ENCODE measurements at places on chromosomes 1 and 21.

- DNase-seq: no peak
Observed at GRCh38 chr21:16742131-16742641, 770.7 kb upstream of the CXADR start.

GRCh38 chr1:156122519-156123355, 8.2 kb downstream of the LMNA start:
- DNase-seq: peak; percentile 33

DNA sequence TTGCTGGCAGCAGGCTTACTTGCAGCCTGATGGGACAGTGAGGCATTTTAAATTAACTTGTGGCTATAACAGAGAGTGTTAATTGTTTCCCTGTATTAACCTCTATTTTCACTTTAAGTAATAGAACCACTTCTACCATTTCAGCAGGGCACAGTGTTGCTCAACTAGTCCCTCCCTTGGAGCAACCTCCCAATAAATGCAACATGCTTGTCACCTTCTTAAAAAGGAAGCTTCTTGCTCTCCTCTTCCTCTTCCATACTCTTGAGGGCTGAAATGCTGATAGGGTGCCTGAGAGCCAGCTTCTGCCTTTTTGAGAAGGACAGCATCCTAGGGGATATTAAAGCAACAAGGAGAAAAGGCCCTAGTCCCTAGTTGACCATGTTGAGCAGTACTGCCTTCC, 52.1 kb downstream of the C4BPA start:
- peak; percentile 76 for DNase-seq

GRCh38 chr1:201783058-201783457, 45.9 kb upstream of the IPO9 start:
- no peak for DNase-seq

- DNase-seq: no peak
Observed at GRCh38 chr1:109356915-109357314, 40.8 kb downstream of the SORT1 start.

DNA sequence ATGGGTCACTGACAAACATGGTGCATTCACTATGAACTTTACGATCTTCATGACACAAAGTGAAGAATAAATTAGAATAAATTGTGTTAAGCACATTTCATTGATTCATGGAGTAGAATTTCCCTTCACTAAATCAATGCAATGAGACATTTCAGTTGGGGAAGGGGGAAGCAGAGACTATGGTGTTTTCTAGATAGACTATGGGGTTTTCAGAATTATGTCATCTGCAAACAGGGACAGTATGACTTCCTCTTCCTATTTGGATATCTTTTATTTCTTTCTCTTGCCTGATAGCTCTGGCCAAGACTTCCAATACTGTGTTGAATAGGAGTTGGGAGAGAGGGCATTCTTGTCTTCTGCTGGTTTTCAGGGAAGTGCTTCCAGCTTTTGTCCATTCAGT, 80.0 kb upstream of the C1orf105 start:
- peak; percentile 84 for DNase-seq

DNA sequence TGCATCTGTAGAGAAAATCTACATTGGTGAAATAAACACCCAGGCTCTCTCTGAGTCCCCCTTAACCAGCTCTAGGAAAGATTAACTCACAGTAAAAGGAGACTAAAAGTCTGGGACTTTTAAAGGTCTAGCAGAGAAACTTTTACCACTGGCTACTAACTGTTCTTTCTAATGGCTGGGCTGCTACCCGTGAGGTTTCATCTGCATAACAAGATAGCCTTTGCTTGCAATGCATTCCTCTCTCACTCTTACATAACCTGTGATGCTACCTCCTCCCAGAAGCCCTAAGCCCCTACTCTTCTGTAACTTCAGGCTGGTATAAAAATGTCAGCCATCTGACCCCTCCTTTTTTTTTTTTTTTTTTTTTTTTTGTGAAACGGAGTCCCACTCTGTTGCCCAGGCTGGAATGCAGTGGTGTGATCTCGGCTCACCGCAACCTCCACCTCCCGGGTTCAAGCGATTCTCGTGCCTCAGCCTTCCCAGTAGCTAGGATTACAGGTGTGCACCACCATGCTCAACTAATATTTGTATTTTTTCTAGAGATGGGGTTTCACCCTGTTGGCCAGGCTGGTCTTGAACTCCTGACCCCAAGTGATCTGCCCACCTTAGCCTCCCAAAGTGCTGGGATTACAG, 344.2 kb downstream of the RGS7 start:
- no peak for DNase-seq

- no peak for DNase-seq
Observed at GRCh38 chr1:164991763-164992314, 364.7 kb downstream of the LMX1A start.

- DNase-seq: no peak
Observed at GRCh38 chr21:36265431-36265830, 54.6 kb upstream of the MORC3 start.

- no peak for DNase-seq
Observed at GRCh38 chr1:229370601-229371021, 27.8 kb upstream of the CCSAP start.

DNA sequence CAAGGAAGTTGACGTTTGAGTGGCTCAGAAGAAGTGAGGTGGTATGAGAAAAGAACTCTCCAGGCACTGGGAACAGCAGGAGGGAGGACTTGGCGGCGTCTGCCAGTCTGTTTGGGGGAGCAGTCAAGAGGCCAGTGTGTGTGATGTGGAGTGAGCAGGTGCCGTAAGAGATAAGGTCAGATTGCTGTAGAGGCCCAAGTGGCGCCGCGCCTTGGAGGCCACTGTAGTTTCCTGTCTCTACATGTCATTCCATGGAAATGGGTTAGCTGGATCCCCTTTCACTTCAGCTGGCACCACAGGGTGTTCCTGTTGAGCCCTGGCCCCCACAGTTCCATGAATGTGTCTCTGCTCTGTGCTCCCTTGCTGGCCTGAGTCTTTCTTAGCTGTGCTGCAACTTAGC, 35.5 kb upstream of the PTPRF start:
- no peak for DNase-seq

- DNase-seq: no peak
Observed at GRCh38 chr21:41758550-41758949, 8.3 kb downstream of the RIPK4 start.

GRCh38 chr1:15492596-15492995, 16.7 kb downstream of the CELA2B start:
- no peak for DNase-seq

DNA sequence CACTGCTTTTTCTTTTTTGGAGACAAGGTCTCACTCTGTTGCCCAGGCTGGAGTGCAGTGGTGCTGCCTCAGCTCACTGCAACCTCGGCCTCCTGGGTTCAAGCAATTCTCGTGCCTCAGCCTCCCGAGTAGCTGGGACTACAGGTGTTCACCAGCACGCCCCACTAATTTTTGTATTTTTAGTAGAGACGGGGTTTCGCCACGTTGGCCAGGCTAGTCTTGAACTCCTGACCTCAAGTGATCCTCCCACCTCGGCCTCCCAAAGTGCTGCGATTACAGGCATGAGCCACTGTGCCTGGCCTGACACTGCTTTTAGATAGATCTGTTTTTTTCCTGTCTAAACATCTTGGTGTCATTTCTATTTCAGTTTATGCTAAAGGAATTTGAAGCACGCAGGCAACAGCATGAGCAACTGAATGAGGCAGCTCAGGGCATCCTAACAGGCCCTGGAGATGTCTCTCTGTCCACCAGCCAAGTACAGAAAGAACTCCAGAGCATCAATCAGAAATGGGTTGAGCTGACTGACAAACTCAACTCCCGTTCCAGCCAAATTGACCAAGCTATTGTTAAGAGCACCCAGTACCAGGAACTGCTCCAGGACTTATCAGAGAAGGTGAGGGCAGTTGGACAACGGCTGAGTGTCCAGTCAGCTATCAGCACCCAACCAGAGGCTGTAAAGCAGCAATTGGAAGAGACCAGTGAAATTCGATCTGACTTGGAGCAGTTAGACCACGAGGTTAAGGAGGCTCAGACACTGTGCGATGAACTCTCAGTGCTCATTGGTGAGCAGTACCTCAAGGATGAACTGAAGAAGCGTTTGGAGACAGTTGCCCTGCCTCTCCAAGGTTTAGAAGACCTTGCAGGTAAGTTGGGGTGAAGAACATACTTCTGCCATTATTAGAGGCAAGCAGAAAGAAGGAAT, 106.1 kb upstream of the BMP8A start:
- no peak for DNase-seq

DNA sequence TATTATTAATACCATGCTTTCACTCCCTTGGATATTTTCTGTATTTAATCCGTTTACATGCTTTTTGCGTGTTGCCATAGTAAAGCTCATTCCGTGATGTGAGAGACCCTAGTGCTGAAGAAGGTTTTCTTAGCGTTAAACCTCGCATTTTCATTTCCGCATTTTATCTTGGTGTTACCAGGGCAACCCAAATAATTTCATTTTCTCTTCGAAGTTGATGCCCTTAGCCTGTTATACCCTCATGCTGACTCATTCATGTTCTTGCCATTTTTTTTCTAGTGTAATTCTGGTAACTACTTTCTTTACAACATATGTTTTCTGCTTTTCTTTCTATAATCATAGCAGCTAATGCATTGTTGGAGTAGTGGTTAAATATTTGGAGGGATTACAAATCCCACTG, 37.2 kb downstream of the LRRC8C start:
- DNase-seq: peak; percentile 96

GRCh38 chr1:55420026-55420425, 204.9 kb upstream of the USP24 start:
- DNase-seq: no peak

DNA sequence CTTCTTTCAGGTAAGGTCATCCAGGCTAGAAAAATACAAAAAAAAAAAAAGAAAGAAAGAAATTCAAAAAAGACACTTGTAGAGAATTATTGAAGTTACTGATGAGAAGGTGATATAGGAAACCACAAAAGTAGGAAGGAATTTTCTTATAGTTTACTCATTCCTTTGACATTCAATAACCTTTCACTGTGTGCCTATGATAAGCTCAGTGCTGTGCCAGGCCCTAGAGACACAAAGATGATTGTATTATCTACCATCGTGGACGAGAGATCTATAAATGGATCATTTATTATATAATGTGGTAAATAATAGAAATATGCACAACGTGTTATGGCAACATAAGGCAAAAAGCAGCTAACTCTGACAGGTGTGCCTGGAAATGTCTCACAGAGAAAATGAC, 109.6 kb upstream of the NGF start:
- DNase-seq: no peak

DNA sequence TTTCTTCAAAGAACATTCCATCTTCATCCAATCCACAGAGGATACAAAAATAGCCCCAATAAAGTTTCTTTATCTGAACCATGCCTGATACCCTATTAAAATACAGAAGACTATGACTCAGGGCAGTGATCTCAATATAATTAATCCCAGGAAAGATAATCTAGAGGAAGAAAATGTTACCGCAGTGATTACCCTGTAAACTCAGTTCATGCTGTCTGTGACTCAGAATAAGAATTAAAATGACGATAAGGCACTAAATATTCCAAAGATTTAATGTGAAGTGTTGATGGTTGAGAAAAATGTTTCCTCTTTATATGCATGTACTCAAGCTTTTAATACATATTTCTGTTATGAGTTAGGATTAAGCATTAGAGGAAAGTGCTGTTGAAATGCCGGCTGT, 88.6 kb upstream of the LYPLAL1 start:
- DNase-seq: no peak

- DNase-seq: peak; percentile 90
Observed at GRCh38 chr1:160284220-160284781, 632 bp downstream of the PEX19 start.

- no peak for DNase-seq
Observed at GRCh38 chr1:31848381-31848897, 32.6 kb upstream of the SPOCD1 start.

DNA sequence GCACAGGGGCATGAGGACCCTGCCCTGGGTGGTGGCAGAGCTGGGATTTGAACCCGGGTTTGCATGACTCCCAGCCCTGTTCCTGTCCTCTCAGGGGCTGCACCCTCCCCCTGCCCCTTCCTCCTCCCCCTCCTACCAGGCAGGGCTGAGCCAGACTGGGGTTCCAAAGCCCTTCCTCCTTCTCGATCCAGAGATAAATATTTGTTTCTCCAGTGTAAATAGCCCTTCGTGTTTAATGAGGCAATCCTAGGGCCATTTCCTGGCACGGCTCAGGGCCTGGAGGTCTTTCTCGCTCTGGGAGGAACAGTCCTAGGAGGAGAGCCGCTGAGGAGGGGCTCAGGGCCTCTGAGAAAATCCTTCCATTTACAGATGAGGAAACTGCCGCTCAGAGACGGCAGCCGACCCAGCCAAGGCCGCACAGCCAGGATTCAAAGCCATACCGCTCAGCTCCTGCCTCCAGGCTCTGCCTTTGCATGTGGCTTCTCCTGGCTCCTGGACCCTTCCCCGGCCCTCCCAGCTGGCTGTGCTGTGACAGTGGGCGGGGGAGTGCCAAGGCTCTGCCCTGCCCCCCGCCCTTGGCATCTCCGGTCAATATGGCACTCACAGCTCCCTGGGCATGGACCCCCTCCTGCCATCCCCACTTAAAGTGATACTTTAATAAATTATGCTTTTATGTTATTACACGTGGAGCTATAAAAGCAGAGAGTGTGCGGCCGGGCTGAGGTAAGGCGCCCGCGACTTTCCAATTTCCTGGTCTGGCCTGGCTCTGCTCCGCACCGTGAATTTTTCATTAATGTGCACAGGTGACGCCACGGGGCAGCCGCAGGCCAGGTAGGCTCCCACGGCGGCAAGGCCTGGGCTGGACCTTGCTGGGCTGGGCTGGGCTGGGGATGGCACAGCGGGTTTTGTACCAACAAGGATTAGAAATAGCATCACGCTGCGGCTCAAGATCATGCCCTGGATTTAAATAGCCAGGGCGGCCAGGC, 114.7 kb upstream of the WNT4 start:
- DNase-seq: no peak

GRCh38 chr1:108574008-108574407, 14.1 kb downstream of the EEIG2 start:
- DNase-seq: no peak

GRCh38 chr1:89942825-89943658, 51.9 kb upstream of the ZNF326 start:
- peak; percentile 75 for DNase-seq

DNA sequence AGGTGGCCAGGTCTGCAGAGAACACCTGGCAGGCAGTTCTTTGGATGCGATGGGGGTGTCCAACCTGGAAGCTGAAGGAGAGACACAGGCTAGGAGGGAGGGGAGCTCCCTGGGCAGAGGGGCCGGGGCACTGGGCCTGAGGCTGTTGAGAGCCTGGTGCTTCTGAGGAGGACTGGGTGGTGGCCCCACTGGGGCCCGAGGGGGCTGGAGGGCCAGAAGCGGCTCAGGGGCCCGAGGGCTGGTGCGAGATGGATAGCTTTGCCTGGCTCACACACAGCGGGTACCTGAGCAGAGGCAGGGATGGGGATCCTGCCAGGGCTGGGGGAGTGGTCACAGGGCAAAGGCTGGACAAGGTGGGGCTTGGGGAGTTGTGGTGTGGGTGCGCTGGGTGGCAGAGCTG, 37.2 kb downstream of the PRDM16 start:
- no peak for DNase-seq

- no peak for DNase-seq
Observed at GRCh38 chr1:161725908-161726472, 4.6 kb downstream of the FCRLB start.
